ENCODE measurements at places on chromosomes 2 and 18.

- DNase-seq = no peak
Measured at GRCh38 chr2:167212014-167212648, 323.9 kb downstream of the XIRP2 start.

DNA sequence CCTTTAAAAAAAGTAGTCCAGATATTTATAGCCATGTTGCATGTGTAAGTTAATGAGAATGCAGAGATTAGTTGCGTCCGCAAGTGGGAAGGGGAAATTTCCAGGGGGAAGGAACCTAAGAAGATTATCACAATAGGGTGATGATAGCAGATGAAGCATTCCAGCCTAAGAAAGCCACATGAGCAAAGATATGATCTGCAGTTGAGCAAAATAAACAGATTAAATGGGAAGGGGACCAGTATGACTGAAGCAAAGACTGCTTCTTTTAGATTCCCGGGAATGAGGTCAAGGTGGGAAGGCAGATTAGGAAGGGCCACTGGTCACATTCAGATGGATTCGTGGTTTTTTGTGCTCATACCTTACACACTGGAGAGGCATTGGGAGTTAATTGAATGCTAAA lies 154.6 kb upstream of the CDH2 start:
- DNase-seq = no peak

- no peak for DNase-seq
Measured at GRCh38 chr2:228056293-228057097, 125.0 kb downstream of the SPHKAP start.

DNA sequence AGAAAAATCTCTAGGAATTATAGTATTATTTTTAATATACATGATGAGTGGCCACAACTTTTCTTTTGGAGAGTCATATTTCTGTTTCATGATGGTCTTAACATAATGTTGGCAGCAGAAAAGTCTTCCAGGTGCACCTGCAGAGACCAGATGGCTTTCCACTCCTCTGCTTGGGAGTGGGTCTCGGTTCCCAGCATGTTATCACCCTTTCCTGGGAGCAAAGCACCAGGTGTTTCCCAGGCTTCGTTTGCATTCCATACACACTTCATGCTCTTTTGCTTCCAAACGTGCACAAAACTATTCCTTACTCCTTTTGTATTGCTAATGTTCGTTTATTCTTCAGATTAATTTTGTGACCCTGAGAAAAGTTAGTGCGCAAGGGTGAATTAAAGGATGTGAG lies 305.2 kb downstream of the CDH2 start:
- no peak for DNase-seq

- no peak for DNase-seq
Measured at GRCh38 chr2:159515441-159515840, 100.9 kb downstream of the BAZ2B start.

GRCh38 chr18:23422751-23423418 lies 30.2 kb upstream of the RIOK3 start:
- peak; percentile 71 for DNase-seq

DNA sequence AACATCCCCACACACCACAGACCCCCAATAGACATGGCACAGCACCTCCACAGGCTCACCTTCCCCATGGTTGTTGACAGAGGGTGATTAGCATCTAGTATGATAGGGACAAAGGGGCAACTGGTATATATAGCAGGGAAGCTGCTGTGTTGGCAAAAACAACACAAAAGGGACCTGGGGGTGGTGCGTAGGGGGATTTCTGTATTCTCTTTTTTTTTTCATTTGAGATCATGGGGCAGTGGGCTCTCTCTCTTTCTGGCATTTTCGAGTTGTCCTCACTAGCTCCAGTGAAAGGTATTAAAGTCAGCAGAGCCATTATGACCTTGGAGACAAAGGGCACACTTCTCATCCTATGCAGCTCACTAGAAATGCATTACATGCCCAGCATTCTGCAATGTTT lies at the start of gene CRYGA:
CRYGA (minus strand) TSS at position 101 of the 400 bp plus-strand sequence; CDS start at position 68, 33 bp downstream.
- no peak for DNase-seq

- peak; percentile 99 for DNase-seq
Measured at GRCh38 chr2:30146337-30147195, at the start of gene YPEL5. Gene YPEL5, plus strand, starts transcription at chr2:30147007. Its CDS starts 9,645 bp downstream, at chr2:30156652.

DNA sequence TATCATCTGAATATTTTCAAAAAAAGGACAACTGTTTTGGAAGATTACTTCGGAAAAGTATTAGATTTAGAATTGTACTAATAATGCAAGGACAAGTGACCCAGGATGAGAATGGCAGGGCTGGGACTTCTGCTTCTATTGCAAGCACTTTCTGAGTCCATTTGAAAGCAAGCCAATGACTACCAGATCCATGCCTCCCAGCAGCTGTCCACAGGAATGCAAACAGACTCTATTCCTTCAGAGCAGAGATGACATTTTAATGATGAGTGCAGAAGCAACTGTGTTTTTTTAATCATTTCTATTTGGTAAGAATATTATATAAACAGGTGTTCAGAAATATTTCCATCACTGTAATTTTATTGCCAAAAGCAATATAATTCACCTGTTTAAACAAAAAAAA lies 456.7 kb downstream of the SOX11 start:
- no peak for DNase-seq

DNA sequence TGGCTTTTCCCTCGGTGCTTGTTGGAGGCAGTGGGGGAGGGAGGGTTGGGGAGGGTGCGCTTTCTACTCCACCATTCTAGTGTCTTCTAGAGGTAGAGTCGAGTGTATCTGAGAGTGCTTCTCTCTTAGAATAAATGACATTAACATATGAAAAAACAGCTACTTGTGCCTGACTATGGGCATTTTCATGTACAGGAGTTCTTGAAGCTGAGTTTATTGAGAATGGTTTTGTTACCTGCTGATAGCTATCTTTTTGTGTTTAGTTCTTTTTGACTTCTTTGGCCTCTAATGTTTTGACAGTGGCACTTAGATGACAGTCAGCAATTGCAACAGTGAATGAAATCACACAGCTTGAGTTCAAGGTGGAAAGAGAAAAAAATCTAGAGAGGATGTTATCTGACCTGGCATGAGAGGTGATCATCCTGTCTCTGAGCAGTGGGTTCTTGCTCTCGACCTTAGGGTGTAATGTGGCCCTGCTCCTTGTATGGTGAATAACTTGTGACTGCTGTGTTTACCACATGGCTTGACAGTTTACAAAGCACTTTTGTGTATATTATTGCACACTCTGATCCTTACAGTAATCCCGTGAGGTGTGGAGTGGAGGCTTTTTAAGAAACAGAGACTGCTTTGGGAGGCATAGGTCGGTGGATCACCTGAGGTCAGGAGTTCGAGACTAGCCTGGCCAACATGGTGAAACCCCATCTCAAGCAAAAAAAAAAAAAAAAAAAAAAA lies 86.7 kb downstream of the AGAP1 start:
- no peak for DNase-seq

DNA sequence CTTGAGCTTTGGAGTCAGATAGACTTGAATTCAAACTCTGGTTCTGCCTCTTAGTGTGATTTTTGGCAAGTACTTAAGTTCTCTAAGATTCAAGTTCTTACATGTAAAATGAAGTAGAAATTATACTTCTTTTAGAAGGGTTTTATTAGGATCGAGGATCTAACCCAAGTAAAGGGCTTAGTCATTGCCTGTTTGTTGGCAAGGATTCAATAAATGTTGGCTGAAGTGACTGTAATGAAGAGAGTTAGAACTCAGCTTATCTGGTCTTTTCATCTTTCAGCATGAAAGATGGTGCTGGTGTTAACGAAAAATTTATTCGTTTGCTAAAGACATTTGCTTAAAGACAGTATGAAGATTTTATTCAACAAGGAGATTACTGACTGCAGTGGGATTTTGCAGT lies 315.9 kb upstream of the THUMPD2 start:
- DNase-seq = no peak
